Activated CD8-positive, alpha-beta memory T cell treated with anti-CD3 and anti-CD28 coated beads for 1 hour (primary cell): ENCODE measurements at places on chromosomes 4 and X.
A peak's percentile ranks its signal among the peaks of the same experiment; 100 is the strongest.

DNA sequence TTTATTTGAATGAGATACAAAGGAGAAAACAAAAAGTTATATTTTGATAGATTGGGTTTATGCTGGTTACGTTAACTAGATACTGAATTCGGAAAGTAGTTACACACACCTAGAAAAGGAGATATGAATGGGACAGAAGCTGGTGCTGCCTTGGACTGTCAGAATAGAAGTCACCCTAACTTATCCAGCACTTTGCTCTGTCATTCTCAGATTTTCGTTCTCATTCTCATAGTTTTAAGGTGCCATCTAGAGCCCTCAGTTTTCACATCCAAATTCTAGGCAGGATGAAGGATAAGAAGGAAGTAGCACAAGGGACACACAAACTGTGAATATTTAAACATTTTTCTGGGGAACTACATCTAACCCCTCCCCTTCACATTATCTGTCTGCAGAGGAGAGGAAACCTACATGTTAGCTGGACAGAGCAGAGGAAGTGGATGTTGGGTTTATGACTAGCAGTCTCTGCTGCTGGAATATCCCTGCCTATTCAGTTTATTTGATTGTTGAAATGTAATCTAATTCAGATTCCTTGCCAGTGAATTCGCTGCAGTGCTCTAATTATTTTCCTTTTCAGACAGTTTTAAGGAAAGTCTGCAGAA lies 521.9 kb downstream of the FAT4 start:
- DNase-seq, result no peak

- peak; percentile 22 for DNase-seq
Measured at GRCh38 chr4:38667085-38667893, 3.3 kb downstream of the KLF3 start.

DNA sequence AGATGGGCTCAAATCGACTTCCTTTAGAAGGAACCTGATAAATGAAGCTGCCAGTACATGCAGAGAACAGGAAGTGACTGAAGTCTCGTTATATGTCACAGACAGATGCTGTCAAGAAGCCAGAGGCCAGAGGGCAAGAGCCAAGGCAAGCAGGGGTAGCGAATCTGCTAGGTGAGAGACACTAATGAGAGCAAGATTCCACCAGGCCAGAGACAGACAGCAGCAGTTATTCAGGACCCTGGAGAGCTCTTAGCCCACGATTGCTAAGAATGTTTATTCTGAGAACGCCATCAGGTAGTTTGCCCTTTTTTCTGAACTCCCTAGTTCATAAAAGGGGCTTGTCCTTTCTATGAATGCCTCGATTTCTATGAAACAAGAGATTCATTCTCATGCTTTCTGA lies 73.7 kb downstream of the BEND2 start:
- DNase-seq, result no peak

DNA sequence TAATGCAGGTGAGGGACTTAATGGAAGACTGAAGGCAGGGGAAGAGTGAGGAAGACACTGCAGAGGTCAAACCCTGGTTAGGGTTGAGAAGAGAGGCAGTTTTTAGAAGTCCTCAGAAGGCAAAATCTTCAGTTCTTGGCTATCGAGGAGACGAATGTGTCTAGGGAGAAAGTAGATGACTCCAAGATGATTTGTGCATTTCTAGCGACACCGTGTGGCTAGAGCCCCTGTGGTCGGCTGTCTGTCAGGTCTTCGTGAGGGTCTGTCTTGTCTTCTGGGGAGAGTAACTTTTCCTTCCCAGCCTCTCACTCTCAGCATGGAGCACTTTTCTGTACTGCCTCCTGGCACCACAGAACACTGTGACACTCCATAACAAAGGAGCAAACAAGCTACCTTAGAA lies 458.1 kb downstream of the STIM2 start:
- no peak for DNase-seq

DNA sequence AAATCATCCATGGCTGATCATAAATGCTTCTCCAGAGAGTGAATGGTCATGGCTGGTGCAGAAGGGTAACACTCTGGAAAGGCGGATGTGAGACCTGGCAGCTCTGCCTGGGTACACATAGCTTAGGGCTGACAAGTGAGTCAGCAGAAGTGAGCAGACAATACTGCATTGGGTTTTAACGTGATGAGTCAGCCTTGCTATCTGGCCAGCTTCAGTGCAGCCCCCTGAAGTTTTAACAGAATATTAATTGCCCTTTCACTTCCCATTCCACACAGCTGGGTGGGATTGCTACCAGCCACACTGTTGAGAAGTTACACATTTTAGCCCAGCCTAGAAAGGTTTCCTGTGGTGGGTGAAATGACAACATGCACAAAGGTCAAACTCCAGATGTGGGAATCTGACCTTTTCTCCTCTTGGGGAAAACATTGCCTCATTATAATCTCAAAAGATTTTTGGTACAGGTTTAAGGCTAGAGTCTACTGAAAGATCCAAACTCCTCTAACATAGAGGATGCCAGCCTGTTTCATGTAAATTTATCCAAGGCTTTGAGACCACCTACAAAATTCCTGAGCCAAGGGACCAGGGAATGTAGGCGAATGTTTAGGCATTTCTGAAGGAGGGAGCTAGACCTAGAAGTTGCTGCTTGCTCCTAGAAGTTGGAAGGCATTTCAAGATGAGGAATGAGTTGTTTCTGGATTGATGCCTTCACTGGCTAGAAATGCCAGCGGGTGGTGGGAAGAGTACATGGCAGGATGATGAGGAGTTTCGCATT lies 230.3 kb upstream of the PGRMC2 start:
- no peak for DNase-seq

- DNase-seq, result no peak
Measured at GRCh38 chr4:27720010-27720766, 859.5 kb downstream of the STIM2 start.

DNA sequence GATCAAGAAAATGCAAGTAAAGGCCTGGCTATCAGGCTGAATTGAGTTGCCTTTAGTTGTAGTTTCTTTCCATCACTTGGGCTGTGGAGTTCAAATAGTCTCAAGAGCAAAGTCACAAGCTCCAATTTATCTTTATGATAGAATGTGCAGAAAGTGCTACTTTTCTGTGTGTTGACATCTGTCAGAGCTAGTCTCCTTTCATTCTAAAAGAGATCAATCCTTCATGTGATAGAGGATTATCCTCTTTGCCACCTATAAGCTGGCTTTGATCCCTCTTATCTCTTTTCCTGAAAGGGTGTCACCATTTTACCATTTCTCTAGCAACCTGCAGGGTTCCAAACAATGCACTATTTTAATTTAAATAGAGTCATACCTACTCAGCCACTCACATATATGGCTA lies 224.9 kb downstream of the TEX13A start:
- no peak for DNase-seq

- no peak for DNase-seq
Measured at GRCh38 chrX:56787734-56788152, 58.7 kb downstream of the NBDY start.

DNA sequence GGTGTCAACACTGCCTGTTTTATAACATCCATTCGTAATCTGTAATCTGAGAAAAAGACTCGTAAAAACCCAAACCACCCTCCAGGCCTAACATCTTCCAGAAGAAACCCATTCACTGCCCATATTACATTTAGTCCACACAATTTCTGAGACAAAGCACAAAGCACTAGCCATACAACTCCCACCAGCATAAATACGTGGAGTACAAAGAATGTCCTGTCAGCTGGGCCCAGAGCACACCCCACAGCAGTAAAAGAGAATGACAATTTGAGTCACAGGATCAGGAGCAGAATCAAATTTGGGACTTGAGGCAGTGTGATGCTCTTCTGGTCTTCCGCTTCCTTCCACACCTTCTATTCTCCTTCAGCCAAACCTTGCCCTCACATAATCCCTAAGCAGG lies 6.8 kb downstream of the MECP2 start:
- DNase-seq, result no peak

DNA sequence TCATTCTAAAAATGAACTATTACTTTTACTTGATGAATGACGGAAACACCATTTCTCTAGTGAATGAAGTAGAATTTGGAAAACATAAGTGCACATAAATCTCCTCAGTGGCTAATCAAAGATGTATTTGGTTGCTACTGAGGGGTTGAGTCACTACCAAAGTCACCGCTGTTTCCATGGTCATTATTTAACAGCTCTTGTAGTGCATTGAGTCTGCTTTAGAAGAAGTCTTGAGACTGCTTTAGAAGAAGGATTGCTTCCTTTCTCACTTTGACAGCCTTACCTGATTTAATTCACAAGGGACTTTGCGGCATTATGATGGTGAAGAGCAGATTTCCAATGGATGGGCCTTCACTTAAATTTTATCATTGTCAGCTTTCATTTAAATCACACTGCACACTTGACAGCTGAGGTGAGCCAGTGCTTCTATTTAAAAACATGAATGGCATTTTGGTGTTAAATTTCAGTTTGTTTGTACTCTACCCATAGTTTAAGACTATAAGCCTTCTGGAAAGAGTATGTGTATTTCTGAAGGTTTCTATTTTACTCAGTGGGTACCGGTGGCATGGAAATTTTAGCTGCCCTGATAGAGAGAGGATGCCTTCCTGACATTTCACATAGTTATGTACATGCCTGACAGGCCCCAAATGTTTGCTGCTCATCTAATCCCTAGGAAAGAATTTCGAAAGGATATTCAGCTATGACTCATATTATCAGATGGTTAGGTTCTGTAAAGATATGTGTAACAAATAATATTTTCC lies 9.5 kb downstream of the ASB5 start:
- DNase-seq, result no peak

- DNase-seq, result no peak
Measured at GRCh38 chrX:42976746-42977366, 198.9 kb upstream of the PPP1R2C start.

DNA sequence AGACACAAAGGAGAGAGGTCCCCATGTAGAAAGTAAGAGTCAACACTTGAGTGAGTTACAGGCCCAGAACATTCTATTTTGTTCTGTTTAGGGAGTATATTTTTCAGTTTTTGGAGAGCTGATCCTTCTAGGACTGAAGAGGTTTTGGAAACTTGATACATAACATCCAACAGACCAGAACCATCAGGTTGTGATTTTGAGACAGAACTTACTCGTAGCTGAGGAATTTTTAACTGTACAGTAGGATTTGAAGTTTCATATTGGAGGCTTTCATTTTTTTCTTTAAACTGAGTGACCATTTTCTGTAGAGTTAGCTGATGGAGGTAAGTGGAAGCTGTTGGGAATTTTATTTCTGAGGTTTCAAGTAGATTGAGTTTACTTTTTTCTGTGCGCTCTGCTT lies 73.3 kb downstream of the NCAPG start:
- no peak for DNase-seq

- DNase-seq, result peak; percentile 7
Measured at GRCh38 chr4:184792950-184793555, 32.7 kb downstream of the ACSL1 start.

- DNase-seq, result no peak
Measured at GRCh38 chr4:18608908-18609533, 587.5 kb upstream of the LCORL start.

DNA sequence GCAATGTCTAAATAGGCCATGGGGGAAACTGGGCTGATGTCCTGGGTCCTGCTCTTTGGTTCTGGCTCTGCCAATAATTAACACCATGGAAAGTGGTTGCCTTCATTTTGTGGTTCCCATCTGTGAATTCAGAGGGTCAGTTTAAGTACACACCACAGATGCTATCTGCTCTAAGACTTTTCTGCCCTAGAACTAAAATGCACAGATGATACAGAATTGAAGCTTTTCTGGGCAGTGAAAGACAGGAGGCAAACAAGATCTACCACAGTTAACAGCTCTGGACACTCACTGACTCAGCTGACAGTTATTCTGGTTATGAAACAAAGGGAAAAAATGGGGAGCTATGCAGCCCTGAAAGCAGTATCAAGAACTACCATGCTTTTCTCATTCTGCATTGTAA lies 37.3 kb downstream of the APBB2 start:
- DNase-seq, result no peak

GRCh38 chrX:130170752-130171445 lies 863 bp upstream of the RAB33A start:
- peak; percentile 33 for DNase-seq

GRCh38 chrX:9730078-9730477 lies 35.6 kb downstream of the GPR143 start:
- no peak for DNase-seq

DNA sequence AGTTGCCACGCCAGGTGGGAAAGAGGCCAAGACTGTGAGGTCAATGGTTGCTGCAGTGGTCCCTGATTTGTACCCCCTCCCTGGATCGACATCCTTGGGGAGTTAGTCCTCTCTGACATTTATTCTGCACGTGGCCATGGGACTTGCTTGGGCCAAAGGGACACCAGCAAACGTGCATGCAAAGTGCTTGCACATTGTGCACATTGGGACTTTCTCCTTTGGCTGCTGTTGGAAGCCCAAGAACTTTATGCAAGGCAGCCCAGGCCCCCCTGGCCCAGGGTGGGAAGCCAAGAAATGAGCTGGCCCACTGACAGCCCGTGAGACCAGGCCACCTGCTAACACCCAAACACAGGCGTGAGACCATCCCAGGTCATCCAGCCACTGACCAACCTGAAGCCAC lies 38.1 kb downstream of the SLC2A9 start:
- DNase-seq, result no peak

DNA sequence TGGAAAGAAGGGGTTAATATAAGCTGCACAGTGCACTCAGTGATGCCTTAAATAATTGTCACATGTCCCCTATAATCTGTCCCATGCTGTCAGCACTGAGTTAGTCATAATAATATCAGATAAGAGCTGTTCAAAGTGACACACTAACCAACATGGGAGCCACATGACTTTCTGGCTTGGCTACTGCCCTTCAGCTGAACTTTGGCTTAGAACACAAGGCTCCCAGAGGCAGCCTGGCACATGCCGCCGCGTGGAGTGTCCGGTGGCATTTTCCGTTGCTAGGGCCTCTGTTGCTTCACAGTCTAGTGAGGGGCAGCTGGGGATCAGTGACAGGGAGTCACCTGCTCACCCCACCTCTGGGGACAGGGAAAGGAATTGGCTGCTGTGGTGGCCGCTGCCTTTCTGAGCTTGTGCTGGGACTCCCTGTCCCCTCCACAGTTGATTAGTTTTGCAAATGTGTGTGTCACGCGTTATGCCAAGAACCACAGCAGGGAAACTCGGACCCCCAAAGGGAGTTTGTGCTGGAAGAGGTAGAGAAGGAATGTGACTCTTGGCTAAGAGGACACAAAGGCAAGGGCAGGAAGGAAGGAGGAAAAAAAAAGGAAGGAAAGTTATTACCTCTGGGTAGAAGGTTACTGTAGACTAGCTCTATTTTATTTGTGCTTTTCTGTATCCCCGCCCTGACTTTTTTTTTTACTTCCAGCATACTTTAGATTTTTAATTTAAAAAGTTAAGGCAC lies 41.1 kb upstream of the PPARGC1A start:
- no peak for DNase-seq

- DNase-seq, result no peak
Measured at GRCh38 chrX:42783451-42783850, 5.5 kb upstream of the PPP1R2C start.
